ENCODE measurements at places on chromosomes 12 and 14.

- no peak for DNase-seq
Measured at GRCh38 chr12:57654042-57654441, 21.0 kb upstream of the B4GALNT1 start.

DNA sequence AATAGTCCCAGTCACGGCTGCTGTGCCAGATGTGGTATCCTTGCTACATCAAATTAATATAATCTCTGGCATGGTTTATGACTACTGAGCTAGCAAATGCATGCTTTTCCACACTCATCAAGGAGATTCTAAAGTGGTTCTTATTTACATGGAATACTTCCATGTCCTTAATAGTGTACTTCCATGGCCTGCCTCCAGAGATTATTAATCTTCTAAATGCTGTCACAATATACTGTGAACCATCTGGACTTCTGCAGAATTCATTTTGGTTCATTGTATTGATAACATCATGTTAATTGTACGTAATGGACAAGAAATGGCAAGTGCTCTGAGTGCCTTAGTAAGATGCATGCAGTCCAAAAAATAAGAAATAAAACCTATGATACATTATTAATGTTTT lies 230.8 kb downstream of the NUAK1 start:
- no peak for DNase-seq

DNA sequence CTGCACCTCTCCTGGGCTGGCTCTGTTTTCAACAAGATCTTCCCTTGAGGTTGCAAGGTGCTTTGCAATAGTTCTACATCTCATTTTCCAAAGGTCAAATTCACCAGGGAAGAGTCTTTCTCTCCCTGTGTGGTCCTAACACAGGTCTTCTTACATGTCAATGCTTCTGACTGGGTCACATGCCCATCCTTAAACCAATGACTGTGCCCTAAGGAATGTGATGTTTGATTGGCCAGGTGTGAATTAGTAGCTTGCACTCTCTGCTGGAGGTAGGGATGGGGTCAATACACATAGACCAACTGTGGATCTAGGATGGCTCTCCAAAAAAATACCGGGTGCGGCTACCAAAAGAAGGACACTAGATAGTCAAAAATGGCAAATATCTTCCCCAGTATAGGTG lies 19.9 kb upstream of the KCNK10 start:
- DNase-seq: no peak

DNA sequence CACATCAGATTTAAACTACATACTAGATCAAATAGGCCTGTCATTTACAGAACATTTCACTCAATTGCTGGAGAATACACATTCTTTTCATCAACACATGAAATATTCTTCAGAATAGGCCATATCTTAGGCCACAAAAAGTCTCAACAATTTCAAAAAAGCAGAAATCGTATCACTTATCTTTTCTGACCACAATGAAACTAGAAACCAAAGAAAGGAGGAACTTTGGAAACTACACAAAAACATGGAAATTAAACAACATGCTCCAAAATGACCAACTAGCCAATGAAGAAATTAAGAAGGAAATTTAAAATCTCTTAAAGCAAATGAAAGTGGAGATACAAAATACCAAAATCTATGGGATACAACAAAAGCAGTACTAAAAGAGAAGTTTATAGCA lies 35.1 kb downstream of the PARP11 start:
- DNase-seq: no peak

DNA sequence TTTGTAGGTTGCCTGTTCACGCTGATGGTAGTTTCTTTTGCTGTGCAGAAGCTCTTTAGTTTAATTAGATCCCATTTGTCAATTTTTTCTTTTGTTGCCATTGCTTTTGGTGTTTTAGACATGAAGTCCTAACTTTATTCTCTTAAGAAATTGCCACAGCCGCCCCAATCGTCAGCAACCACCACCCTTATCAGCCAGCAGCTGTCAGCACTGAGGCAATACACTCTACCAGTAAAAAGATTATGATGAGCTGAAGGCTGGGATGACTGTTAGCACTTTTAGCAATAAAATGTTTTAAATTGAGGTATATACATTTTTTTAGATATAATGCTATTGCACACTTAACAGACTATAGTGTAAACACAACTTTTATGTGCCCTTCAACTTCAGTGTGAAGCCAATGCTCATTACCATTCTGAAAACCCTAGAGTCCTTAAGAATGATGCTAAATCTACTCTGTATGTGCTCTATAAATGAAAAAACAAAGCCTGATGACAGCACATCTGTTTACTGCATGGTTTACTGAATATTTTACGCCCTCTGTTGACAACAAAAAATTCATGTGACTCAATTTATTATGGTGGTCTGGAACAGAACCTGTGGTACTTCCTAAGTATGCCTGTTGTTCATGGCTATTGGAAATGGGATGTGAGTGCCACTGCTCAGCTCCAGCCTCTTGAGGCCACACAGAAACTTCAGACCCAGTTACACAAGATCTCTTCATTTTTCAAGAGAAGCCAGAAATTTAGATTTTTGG lies 197.4 kb downstream of the DUSP6 start:
- no peak for DNase-seq

GRCh38 chr12:94788298-94788697 lies 137.9 kb upstream of the TMCC3 start:
- DNase-seq: no peak

DNA sequence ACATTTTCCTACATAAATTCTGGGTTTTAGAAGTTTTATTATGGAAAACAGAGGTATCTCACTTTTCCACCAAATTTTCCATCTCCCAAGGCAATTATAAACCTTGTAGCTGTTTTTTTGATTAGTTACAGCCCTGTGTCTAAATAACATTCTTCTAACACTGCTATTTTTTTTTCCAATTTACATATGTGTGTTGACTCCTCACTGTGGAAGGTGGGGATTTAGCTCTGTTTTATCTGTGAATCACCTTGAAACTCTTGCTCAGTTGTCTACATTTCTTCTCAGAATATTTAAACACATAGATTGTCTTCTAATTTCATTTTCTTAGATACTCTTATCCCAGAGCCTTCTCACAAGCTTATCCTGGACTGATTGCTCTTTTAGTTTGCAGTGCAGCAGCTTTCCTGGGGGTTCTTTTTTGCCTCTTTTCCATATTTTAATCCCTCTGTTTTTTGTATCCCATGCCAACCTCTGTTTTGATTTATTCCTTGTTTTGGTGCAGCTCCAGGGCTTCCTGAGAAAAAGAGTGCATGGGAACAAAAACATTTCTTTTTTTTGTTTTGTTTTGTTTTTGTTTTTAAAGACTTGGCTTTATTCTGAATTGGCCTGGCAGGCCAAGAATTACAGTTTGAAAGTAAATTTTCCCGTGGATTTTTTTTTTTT lies 36.7 kb downstream of the TBC1D15 start:
- DNase-seq: no peak

DNA sequence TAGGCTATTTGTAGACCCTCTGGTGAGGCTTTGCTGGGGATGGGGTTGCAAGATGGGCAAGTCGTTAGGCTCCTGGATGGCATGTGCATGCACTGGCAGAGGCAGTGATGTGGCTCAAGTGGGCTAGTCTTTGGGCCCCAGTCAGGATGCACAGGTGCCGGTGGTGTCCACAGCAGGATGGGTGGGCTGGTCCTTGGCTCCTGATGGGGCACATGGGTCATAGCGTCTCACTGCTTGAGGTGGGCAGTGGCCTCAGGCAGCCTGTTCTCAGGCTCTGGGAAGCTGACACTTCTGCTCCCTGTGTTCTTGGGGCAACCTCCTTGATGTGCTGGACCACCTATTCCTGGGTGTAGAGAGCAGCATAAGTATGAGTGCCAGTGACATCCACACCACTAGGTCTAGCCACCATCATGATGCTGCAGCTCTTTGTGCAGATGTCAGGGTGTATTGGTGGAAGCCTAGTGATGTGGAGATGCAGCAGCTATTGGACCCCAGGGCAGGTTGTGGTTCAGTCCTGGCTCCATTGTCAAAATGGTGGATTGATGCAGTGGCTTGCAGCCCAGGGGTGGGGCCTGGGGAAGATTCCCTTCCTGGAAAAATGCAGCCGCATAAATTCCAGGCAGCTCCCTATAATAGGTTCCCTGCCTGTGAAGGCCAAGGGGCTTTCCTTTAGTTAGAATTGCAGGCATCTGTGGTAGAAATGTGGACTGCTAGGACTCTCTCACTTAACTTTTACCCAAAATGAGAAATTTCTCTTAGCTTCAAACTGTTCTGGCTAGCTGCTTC lies 742.5 kb upstream of the MDGA2 start:
- no peak for DNase-seq

GRCh38 chr12:130514149-130514551 lies 176.5 kb downstream of the PIWIL1 start:
- no peak for DNase-seq
